NCI-H774 (cell line): ENCODE measurements at places on chromosomes 7 and 10.

- DNase-seq: no peak
These were observed 90.5 kb downstream of the TWIST1 start for GRCh38 chr7:19026888-19027287.

DNA sequence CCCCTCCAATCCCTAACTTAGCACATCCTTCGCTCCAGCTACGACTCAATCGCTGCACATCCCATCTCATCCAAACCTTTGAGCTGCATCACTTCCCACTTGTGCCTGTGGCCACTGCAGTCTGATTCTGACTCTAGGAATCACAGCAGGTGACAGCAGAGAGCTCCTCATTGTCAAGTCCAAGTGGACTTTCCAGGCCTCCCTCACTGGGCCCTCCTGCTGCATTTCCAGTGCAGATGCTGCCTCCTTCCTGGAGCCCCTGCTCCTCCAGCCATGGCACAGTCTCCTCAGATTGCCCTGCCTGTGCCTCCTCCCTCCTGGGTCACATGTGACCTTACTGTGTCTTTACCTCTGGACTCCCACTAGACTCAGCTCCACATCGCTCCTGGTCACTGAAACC is 157.3 kb downstream of the USP6NL start:
- DNase-seq: no peak

- DNase-seq: no peak
These were observed 187.6 kb upstream of the SHH start for GRCh38 chr7:155999631-156000489.

- no peak for DNase-seq
These were observed 114.2 kb downstream of the RNF133 start for GRCh38 chr7:122584676-122585251.

DNA sequence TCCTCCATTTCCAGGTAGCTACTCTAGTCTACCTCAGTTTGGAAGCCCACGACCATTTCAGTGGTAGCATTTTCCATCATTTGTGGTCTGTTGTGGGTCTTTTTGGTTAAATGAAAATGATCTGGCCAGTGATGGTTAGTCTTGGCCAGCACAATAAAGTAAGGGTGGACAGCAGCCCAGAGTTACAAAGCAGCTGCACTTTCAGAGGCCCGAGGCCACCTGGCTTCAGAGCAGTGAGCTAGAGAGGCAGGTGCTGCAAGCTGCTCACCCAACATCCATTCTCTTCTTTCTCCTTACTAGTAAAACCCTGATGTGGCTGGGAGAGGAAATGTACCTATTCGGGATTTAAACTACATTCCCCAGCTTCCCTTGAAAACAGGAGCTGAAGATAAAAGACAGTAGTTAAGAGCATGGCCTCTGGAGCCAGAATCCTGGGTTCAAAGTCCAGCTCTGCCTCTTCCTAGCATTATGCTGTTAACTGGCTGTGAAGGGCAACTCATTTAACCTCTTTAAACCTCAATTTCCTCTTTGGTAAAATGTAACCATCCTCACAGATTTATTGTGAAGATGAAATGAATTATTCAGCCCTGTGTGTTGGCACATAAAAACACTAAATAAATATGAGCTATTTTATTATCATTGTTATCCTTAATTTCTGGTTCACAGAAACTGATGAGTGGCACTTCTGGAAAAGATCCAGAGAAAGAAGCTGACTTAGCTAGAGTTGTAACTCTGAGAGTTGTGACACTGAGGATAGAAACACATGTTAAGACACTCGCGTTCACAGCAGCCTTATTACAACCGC is 517.4 kb downstream of the PARD3 start:
- peak; percentile 22 for DNase-seq

DNA sequence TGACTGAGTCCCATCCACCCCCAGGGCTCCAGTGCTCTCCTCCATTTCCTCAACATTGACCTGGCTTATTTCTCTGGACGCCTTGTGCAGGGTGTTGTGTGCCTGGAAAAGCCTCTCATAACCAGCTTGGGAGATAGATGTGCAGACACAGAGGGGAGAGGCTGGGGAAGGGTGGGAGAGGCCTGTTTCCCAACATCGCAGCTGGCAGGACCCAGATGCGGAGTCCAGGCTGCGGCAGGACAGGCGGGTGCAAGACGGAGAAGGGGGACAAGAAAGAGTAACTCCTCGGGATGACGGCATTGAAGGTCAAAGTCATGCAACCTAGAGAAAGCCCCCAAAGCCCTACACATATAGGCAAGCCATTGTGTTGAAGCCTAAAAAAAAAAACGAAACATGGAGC is 54.1 kb upstream of the ANTXRL start:
- DNase-seq: no peak

GRCh38 chr7:30923774-30924413 is 12.2 kb downstream of the AQP1 start:
- DNase-seq: no peak

- DNase-seq: no peak
These were observed 47.0 kb upstream of the CDK1 start for GRCh38 chr10:60731134-60731885.

DNA sequence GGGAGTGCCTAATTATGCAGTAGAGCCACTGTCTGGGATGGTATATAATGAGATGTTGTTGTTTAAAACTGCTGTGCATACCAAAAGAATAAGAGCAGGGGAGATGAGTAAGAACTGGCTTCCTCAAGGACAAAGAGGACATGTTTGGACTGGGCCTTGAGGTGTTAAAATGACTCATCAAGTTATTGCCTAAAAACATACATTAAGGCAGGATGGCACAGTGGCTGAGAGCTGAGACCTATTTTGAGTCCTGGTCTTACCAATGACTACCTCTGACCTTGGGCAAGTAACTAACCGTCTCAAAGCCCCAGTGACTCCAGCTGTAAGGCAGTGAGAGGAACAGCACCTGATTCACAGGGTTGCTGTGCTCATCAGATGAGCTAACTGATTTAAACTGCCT is 71.1 kb downstream of the CFAP58 start:
- DNase-seq: no peak

GRCh38 chr7:158776474-158776873 is 52.8 kb downstream of the ESYT2 start:
- DNase-seq: no peak

DNA sequence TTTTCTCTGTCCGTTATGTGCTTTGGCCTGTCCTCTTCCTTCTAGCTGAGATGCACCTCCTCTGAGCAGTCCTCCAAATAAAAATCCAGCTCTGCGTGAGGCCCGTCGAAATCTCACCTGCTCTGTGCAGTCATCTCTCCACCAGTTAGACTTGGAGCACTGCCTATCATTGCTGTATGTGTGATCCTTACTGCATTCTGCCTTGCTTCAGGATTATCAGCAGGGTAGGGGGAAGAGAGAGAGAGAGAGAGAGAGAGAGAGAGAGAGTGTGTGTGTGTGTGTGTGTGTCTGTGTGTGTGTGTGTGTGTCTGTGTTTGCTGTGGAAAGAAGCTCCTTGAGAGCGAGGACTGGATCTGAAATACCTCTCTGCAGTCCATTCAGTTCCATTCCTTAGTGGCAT is 129.4 kb downstream of the CCNY start:
- DNase-seq: no peak

- DNase-seq: no peak
These were observed 8.2 kb downstream of the TMEM270 start for GRCh38 chr7:73869011-73869798.

DNA sequence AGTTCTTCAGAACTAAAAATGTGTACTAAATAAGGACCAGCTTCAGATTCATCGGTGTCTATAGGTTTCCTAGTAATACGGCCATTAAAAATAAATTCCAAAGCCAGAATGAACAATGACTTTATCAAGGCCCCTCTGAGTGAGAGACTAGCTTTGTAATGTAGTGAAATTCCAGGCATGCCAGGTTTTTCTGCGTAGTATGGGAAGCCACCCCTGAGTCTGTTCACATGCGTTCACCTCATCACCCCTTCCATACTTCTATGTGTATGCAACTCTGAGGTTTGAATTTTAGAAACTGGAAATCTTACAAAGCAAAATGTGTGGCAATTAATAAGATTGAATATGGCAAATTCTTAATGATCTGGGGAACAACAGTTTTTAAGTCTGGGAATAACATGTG is 24.5 kb downstream of the RNF32 start:
- no peak for DNase-seq

DNA sequence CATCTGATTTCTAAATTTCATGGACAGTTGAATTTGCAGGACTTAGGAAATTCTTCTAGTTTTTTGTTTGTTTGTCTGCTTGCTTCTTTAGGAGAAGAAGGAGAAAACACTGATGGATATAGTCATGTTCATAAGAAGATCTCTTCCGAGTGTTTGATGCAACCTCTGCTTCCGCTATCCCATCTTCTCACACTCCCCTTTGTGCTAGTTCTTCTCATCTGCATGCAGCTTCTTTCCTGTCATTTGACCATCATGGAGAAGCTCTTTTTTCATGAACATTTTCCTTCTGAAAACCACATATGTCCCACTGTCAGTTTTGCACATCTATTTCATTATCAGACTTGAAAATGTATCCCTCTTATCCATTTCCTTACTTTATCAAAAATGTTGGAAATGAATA is 346.9 kb upstream of the PRKCQ start:
- DNase-seq: no peak

DNA sequence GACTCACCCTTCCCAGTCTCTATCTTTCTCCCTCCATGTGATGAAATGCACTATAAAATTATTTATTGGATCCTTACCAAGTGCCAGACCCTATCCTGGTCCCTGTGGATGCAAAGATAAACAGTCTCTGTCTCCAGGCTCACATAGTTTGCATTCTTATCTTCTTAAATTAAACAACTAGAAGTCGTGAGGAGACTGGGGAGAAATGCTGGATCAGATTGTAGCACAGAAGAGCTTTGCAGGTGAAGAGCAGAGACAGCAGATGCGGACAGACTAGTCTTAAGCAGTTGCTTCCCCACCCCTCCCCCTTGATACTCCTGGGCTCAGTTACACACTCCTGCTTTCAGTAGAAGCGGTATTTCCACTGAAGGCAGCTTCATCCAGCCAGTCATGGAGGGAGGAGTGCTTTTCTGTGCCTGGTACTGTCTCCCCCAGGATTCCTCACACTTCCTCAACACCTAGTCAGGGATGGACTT is 20.8 kb upstream of the CDK1 start:
- no peak for DNase-seq

- DNase-seq: no peak
These were observed 22.2 kb upstream of the SH2B2 start for GRCh38 chr7:102264367-102264891.

DNA sequence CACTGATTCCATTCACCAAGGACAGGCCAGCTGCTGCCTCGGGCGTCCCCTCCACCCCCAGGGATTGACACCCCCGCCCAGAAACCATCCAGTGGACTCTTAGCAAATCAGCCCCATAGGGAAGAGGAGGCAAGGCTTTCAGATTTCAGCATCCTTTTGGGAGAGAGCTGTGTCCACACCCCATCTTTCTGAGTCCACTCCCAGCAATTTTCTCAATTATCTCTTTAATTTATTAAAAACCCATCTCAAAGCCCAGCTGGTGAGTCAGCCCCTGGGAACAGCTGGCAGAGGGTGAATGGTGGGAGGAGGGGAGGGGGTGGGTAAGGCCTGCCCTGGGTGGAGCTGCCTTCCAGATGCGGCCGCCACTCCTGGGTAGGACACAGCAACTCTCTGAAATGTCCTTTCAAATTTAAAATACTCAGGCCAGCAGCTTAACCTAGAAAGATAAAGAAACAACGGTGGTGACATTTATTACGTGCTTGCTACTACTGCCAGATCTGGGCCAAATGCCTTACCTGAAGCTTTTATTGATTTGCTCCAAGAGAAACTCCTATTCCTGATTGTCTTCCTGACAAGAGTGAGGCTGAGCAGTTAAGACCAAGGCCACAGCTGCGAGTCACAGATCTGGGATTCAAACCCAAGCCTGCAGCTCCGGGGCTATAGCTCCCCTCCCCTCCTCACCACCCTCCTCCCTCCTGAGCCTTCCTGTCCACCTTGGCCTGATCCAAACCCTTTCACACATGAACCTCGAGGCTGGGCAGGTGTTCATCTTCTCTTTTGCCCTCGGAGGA is 120.4 kb downstream of the RGS10 start:
- no peak for DNase-seq

- DNase-seq: no peak
These were observed 151.3 kb downstream of the HGF start for GRCh38 chr7:81618396-81619014.

- no peak for DNase-seq
These were observed 143.9 kb downstream of the RAPGEF5 start for GRCh38 chr7:22213081-22213480.

DNA sequence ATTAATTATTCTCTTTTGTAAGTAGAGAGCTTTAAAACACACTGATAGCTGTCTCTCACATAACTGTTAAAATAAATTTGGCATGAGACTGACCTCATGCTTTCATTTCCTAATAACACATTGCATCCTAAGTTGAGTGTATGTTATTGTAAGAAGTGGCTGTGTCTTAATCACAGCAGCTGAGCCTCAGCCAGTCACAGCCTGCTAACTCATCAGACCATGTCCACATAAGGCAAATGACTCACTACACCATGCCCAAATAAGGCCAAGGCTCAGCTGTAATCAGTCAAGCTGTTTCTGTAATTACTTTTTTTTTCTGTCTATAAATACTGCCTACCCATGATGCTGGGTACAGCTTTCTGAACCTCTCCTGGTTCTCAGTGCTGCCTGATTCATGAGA is 860.9 kb downstream of the XPNPEP1 start:
- no peak for DNase-seq

DNA sequence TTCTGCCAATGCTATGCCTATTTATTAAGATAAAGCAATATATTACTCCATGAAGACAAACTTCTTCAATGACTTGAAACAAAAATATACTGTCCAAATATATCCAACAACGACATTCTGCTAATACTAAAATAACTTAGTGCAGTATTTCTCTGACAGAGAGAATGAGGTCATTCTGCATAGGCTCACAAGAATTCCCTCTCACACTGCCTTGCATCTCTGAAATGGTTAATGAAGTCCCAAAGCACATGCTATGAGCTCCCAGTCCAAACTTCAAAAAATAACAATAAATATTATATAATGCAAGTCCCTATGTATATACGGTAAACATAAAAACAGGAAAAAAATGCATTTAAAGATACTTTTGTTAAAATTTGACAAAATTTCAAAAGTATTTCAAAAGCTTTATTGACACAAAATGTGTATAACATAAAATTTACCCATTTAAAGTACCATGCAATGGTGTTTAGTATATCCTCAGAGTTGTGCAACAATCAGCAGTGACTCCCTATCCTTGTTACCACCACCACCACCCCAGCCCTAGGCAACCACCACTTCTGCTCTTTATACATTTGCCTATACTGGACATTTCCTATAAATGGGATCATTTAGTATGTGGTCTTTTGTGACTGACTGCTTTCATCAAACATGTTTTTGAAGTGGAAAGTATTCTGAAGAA is 27.6 kb downstream of the CHCHD3 start:
- no peak for DNase-seq
